ENCODE measurements at places on chromosomes 7 and 10.
A peak's percentile ranks its signal among the peaks of the same experiment; 100 is the strongest.

DNA sequence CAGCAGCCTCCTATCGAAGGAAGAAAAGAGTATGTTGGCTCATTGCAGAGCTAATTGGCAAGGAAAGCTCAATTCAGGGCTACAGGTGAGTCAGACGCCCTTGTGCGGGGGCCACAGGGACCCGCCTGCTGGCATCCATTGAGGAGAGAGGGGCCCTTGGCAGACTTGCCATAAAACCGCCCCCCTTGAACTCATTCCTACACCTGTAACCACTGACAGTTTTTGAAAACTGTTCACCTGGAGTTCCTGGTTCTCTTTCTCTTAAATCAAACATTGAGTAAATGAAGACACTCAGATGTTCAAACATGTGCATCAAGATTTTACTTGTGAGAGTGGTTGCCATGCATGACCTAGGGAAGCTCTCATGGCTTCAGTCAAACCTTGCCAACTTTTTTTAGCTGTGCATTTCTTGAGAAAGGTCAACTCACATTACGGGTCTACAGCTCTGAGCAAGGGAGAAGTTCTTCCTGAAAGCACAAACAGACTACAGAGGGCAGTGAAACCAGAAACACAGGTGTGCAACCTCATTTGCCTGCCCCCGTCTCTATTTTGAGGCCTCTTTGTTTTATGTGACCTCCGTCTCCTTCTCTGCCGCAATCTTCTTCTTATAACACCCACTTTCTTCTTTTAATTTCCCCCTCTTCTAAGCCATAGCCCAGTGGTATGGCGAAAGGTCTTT is 87.8 kb downstream of the TBXAS1 start:
- no peak for DNase-seq

DNA sequence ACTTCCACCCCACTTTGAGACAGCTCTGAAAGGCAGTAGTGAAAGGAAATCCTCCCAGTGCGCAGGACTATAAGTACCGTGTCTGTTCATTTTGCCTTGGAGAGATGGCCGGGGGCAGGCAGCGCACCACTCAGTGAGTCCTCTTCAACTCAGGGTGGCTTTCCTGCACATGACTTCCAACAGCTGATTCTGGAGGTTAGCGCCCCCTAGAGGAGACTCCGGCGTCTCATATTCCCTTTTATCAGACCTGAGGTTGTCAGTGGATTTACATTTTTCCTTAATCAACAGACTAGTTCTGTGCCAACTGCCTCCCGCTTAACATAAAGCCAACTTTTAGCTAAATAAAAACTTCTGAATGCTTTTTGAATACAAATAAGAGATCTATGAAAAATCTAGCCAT is 101.0 kb downstream of the HERPUD2 start:
- DNase-seq = no peak

GRCh38 chr7:156511426-156511825 is 129.1 kb upstream of the RNF32 start:
- no peak for DNase-seq

- no peak for DNase-seq
Observed at GRCh38 chr7:75928568-75928914, 13.6 kb downstream of the POR start.

DNA sequence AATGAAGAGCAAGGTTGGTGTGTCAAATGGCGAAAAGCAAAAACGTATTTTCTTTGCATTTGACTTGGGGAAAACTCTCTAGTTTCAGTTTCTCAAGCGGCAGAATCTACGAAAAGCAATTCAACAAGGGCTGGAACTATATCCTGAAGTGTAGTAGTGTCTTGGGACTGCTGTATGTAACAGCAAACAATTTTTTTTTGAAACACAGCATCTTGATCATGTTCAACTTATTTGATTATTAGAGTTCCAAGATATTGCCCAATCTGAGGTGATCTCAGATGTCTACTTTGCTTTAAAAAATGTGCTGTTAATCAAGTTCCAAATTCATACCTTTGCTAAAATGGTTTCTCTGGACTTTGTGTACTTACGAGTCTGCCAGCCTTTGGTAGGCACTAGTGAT is 120.6 kb downstream of the ZWINT start:
- DNase-seq = no peak

DNA sequence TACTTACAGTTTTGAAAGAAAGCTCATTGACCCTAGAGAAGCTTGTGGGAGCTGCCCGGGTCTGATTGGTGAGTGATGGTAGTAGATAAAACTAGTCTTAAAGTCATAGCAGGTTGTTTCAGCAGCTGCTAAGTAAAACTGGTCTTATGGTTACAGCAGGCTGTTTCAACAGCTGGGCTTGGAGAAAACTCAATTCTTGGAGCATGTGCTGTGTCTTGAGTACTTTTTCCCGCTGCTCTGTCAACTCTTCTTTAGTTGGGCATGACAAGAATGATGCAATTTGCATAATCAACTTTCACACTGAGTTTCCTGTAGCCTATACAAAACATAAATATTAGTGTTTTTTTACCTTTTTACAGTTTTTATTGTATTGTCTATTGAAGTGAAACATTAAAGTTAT is 707.9 kb downstream of the AUTS2 start:
- no peak for DNase-seq

DNA sequence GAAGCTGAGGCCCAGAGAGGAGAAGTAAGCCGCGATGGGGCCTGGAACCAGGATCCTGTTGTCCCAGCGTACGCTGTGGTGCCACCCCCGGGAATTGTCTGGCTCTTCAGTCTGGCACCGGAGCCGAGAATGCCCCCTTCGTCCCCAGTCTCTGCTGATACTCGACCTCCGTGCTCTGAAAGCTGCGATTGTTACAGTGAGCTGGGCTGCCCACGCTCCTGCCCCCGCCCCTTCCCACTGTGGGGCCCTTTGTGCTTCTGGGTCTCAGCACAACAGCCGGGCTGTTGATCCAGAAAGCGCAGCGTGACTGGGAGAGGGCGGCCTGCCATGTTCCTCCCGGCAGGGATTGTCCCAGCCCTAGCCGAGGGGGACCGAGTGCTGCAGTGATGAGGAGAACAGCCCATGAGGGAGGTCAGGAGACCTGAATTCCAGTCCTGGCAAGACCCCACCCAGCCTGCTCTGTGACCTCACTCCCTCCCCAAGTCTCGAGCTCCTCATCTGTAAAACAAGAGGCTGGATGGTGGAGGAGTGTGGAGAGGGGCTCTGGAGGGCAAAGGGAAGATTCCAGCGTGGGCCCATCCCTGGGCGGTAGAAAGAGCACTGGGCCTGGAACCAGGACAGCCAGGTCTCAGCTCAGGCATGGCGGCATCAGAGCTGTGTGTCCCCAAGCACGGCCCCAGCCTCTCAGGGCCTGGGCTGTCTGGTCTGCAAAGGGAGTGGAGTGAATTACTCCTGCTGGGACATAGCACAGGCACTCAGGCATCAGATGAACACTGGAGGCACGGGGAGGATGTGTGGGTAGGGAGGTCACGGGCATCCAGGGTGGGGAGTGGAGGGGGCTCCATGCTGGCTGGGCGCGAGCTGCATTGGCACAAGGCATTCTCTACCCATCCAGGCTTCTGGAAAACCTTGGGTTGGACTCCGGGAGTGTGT is 43.6 kb downstream of the TSPAN15 start:
- no peak for DNase-seq

DNA sequence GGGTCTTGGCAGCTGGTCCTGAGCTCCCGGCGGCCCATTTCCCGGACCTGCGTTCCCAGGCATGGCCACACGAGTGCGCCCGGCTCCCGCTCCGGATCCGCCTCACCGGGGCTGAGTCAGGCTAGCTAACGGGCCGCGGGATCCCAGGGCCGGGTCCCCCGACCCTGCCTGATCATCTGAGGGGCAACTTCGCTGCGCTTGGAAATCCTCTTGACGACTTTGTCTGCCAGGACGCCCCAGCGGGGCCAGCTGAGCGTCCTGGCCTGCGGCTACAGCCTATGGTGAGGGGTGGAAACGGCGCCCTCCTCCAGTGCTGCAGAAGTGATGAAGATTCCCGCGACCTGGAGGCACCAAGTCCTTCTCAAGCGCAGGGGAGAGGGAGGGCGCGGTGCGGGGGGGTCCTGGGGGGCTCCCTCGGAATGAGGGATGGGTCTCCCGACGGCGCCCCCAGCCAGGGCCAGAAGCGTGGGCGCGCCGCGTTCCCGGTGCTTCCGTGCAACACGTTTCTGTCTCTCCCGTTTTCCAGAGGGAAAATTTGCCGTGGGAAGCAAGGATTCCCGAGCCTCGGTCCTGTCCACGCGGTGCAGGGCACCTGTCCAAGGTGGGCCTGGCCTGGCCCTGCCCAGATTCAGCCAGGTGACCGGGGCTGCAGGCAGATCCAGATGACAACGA is 212.4 kb downstream of the CCSER2 start:
- DNase-seq = no peak

- DNase-seq = no peak
Observed at GRCh38 chr10:34480345-34480744, 334.8 kb downstream of the PARD3 start.

DNA sequence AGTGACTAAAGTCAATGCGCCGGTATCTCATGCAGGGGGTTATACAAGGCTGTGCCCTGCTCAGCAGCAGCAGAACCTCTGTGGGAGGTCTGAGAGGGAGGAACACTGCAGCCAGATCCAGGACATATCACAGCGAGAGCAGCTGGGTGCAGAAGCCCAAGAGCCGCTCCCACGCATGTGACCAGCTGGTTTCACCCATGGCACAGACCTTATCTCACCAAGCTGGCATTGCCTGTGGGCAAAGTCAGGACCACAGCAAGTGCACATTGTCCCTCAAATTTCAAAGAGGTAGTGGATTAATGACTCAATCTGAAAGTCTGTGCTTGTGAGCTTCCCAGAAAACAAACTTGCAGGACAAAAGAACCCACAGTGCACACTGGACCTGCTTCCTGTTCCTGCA is 31.6 kb upstream of the AKR1C1 start:
- no peak for DNase-seq

- no peak for DNase-seq
Observed at GRCh38 chr7:45682358-45682735, 108.2 kb downstream of the ADCY1 start.

DNA sequence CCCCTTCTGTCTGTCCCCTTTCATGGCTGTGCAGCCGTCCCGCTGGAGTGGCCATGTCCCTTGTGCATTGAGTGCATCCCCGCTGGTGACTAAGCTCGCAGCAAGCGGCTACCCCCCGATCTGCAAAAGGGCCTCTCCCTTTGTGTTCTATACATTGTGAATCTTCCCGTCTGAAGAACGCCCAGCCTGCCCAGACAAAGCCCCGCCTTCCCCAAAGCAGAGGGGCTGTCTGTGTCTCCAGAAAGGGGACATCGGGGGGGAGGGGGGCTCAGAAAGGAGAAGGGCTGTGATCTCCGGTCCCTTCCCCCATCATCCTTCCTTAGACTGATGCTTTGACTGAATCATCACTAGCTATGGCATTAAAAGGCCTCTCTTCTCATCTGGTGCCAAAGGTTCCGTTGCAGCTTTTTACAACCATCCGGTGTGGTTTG is 11.9 kb downstream of the NPTX2 start:
- DNase-seq = no peak

- DNase-seq = no peak
Observed at GRCh38 chr10:21675157-21675796, 141.2 kb downstream of the MLLT10 start.

- peak; percentile 42 for DNase-seq
Observed at GRCh38 chr10:29598851-29599311, 35.9 kb downstream of the SVIL start.

DNA sequence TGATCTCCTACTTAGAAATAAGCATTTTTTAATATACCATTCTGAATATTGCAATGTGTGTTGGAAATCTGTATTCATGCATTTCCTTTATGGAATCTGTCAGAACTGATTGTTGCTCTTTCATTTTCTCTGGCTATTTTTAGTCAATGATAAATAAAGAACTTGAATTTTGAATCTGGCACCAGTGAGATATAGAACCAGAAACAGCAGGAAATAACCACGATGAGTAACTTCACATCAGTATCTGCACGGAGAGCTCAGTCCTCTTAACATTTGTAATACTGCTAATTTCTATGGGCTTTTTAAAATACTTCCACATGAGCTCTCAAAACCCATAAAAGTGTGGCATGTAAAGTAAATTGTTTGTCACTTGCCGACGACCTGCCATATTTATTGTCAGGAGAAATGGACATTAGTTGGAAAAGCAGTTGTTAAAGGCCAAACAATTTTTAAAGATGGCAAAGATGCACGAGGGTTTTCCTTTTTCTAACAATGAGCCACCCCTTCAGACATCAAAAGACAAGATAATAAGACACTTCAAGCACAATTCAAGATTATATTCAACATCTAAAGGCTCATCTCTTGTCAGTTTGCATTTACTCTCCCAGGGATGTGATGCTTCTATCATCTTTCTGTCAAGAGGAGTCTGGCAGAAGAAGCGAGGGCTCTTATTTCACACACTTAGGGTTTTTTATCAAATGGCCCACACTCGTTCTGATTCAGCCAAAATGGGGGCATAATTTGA is 118.3 kb downstream of the POU6F2 start:
- no peak for DNase-seq

GRCh38 chr7:81676105-81676811 is 93.6 kb downstream of the HGF start:
- no peak for DNase-seq

DNA sequence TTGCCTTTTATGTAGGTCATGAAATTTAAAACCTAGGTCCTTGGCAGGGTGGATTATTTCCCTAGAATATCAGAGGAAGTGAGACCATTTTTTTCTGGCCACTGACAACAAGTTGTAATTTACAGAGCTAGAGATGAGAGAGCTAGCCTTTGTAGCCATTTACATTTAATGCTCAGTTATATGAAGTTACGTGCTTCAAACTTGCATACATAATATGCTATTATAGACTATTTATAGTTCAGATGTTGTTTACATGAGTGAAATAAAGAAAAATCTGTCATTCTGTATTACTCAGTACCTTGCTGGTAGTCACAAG is 234.9 kb upstream of the MBL2 start:
- DNase-seq = no peak

- DNase-seq = no peak
Observed at GRCh38 chr10:132684164-132684891, 101.6 kb downstream of the NKX6-2 start.

DNA sequence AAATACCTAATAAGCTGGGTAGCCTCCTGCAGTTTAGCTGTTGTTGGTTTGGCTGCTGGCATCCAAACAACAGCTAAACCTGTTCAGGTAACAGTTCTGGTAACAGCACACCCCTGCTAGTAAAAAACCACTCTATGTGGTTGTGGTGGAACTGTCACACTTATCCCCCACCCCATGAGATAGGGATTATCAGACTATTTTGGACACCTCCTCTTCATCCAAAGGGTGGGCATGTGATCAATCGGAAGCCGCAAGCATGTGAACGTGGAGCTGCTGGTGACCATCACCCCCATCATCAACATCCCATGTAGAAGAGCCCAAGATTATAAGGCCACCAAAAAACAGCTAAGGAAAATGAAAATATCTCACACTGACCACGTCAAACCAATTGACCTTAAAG is 2.5 kb downstream of the MTPAP start:
- no peak for DNase-seq

GRCh38 chr7:107742678-107743566 is 1.0 kb upstream of the CBLL1 start:
- DNase-seq = no peak

Data from AG09309 (cell line).